ENCODE measurements at places on chromosomes 6 and 20.

DNA sequence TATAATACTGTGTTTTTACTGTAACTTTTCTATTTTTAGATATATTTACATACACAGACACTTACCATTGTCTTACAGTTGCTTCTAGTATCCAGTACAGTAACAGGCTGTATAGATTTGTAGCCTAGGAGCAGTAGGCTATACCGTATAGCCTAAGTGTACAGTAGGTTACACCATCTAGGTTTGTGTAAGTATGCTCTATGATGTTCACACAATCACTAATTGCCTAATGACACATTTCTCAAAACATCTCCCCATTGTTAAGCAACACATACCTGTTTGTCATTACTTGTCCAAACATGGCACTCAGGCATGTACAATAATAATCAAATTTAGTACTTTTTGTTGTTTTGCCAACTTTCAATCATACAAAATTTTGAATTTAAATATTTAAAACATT lies 757.3 kb downstream of the DOK5 start:
- no peak for DNase-seq

GRCh38 chr6:141288947-141289346 lies 843.8 kb upstream of the GJE1 start:
- no peak for DNase-seq

- DNase-seq = no peak
Observed at GRCh38 chr6:32290886-32291450, 67.1 kb upstream of the NOTCH4 start.

- DNase-seq = no peak
Observed at GRCh38 chr6:110284855-110285254, 73.3 kb downstream of the METTL24 start.

- peak; percentile 67 for DNase-seq
Observed at GRCh38 chr6:158220786-158221442, 52.8 kb downstream of the GTF2H5 start.

DNA sequence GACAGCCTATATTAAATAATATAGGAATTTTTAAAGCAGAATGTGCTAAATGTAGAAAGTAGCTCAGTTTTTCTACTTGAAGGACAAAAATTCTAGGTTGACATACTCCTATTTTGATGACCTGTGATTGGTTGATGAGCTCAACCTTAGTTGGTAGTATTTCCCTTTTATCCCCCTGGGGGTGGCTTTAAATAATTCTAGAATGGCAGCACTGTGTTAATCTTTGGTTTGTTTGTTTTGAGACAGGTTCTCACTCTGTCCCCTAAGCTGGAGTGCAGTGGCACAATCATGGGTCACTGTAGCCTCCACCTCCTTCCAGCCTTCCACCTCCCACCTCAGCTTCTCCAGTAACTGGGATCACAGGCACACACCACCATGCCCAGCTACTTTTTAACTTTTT lies 29.2 kb downstream of the FARS2 start:
- no peak for DNase-seq

DNA sequence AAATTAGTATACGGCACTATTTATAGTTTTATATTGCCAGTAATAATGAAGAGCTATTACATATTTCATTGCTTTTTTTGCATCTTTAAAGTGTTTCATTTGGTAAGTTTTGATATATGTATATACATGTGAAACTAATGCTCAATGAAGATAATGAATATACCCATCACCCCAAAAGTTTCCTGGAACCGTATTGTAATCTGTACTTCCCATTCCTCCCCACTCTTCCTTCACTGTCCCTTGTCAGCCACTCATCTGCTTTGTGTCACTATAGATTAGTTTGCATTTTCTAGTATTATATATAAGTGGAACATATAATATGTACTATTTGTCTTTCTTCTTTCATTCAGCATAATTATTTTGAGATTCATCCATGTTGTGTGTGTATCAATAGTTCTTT lies 10.3 kb upstream of the TBC1D32 start:
- no peak for DNase-seq

- DNase-seq = no peak
Observed at GRCh38 chr6:112749673-112750072, 402.5 kb downstream of the RFPL4B start.

DNA sequence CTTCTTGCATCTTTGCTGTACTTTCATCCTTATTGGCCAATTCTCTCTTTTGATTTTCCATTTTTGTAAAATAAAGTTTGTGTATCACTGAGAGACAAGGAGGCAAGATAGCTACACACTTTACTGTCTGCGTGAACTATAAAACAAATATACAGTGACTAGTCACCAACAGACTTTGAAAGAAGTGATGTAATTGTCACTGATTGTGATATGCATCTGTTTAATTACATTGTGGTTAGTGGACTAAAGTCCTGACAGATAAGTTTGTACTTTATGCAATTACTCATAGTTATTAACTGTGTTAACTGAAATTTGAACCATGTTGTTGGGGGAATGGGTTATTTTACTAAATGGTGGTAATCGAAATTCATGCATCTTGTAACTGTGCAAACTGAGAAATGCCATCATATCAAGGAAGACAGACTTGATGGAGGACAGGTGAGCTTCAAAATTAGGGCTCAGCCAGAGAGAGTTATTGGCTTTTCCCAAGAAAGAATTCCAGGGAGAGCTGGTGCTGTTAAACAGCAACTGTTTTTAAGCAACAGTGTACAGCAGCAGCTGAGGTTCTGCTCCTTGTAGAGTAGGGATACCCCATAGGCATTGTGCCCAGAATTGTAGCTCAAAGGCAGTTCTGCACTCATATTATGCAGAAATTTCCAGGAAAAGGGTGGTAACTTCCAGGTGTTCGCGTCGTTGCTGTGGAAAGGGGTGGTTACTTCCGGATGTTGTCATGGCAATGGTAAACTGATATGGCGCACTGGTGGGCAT lies 62.9 kb downstream of the EFHC1 start:
- DNase-seq = no peak

- DNase-seq = no peak
Observed at GRCh38 chr6:152669895-152670294, 27.8 kb upstream of the MYCT1 start.

GRCh38 chr20:50215926-50216325 lies 25.3 kb downstream of the CEBPB start:
- DNase-seq = no peak

GRCh38 chr6:17842014-17842776 lies 135.5 kb upstream of the NUP153 start:
- DNase-seq = no peak

GRCh38 chr6:110875548-110876169 lies 1.1 kb downstream of the AMD1 start:
- peak; percentile 55 for DNase-seq

- no peak for DNase-seq
Observed at GRCh38 chr20:24772667-24773066, 176.4 kb upstream of the CST7 start.

DNA sequence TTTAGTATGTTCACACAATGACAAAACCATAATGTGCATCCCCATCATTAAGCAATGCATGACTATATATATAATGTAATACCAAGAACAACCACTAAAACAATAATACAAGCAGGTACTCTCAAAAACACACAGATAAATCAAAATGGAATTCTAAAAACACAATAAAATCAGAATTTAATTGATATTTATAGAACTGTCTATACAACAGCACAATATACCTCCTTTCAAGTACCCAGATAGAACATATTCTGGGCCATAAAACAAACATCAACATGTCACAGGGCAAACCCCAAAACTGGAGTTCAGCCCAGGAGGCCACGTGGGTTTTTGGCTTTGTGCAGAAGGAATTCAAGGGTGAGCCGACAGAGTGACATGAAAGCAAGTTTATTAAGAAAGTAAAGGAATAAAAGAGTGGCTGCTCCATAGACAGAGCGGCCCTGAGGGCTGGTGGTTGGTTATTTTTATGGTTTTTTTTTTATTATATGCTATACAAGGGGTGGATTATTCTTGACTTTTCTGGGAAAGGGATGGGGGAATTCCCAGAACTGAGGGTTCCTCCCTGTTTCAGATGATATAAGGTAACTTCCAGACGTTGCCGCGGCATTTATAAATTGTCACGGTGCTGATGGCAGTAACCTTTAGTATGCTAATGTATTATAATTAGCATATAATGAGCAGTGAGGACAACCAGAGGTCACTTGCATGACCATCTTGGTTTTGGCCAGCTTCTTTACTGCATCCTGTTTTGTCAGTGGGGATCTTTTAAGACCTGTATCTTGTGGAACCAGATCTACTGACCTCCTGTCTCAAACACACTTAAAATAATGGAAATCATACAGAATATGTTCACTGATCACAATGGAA lies 5.6 kb downstream of the RAB23 start:
- no peak for DNase-seq

- no peak for DNase-seq
Observed at GRCh38 chr6:26217714-26218075, 130.5 kb downstream of the HFE start.

- peak; percentile 7 for DNase-seq
Observed at GRCh38 chr20:64161356-64162238, 2.7 kb upstream of the MYT1 start.

DNA sequence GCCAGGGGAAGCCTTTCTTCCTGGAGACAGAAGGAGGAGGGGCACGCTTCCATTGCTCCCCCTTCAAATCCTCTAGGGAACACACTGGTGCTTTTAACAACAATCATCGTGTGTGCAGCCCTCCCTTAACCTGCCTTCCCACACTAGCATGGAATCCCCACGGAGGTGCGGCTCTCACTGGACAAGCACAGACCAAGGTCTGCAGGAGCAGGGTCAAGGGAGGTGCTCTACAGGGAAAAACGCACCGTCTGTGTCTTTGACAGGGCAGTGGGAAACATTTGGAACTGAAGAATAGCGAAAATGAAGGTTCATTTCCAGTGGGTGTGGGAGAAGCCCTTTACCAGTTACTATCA lies 527.1 kb downstream of the QKI start:
- DNase-seq = no peak

DNA sequence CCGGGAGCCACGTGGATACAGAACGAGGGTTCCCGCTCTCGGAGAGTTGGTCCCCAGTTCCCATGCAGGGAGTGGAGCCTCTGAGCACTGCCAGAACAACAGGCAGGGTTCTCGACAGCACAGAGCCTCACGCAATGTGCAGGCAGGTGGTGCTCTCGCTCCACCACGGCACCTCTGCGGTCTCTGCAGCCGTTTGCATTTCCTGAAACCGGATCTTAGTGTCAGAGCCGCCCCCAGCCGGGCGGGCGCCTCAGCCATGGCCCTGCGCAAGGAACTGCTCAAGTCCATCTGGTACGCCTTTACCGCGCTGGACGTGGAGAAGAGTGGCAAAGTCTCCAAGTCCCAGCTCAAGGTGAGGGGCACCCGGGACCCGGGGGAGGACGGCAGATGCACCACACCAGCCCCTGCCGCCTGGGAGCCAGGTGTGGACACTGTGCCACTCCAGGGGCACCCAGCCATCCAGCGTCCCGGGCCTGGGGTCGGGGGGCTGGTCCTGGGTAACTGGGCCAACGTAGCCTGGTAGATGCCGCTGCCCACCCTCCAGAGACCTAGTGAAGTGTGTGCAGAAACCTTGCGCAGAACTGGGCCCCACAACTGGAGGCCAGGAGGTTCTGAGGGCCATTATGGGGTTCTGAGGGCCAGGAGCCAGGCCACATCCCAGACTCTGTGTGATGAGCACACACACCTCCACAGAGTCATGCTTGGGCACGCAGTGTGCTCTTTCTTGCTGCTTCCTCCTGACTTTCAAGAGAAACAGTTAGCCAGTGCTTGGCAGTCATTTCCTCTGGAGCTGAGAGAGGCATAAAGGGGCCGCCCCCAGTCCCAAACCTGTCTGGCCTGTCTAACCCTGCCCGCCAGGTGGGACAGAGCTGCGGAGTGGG lies at the start of gene DEF6:
Gene DEF6, plus strand, starts transcription at position 218 of the 881 bp plus-strand sequence. Its CDS starts 39 bp downstream, at position 257.
- peak; percentile 82 for DNase-seq
